Urinary bladder (tissue), 4 donors: ENCODE measurements at places on chromosomes 12 and 14. TPM values are rescaled to one million over a fixed set of nuclear protein-coding genes. Genes with fewer than 3 reads are reported as not detected.

GRCh38 chr12:25524366-25524765 is 28.7 kb downstream of the LMNTD1 start:
- no peak for DNase-seq

DNA sequence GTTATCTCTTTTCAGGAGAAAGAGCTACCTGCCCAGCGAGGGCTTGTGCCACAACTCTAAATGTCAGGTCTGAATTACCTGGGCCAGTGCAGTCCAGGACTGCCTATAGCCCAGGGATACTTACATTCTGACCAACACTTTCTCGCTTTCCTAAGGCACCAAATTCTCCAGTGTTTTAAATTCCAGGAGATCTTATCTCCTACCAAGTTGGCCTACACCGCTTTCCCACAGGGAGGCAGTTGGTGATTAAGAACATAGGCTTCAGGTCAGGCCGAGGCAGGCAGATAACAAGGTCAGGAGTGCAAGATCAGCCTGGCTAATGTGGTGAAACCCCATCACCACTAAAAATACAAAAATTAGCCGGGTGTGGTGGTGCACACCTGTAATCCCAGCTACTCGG is 41.1 kb downstream of the RPS29 start:
- no peak for DNase-seq

GRCh38 chr14:21098076-21098891 is at the start of gene ZNF219:
Gene ZNF219 (minus strand): TSS chr14:21098655. CDS start chr14:21093591, 5,064 bp downstream.
- no peak for DNase-seq

DNA sequence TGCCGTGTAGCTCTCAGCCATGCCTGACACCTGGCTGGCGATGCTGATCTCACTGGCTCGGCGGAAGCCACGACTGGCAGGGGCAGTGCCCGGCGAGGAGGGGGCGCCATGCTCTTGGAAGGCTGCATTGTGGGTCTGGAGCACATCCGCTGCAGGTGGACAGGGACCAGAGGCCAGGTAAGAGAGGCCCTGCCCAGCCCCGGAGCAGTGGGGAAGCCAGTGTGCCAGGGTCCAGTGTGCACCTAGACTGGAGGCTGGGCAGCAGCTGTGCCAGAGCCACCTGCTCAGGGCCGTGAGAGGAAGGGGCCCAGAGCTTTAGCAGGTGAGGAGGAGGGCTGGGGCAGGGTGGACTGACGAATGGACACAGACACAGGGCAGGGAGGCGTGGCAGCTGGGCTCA is 10.1 kb downstream of the ARL6IP4 start:
- DNase-seq, result no peak

DNA sequence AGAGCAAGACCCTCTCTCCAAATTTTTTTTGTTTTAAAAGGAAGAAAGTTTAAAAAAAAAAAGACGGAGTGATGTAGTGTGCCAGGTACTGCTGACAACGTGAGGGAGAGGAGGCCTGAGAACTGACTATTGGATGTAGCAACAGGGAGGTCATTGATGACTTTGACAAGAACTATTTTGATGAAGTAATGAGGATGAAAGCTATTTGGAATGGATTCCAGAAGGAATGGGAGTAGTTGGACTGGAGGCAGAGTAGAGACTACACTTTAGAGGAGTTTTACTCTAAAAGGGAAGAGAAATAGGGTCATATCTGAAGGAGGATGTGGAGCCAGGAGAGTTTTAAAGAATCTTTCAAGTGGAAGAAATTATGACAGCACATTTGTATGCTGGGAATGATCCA is 27.8 kb upstream of the SLC38A2 start:
- no peak for DNase-seq

DNA sequence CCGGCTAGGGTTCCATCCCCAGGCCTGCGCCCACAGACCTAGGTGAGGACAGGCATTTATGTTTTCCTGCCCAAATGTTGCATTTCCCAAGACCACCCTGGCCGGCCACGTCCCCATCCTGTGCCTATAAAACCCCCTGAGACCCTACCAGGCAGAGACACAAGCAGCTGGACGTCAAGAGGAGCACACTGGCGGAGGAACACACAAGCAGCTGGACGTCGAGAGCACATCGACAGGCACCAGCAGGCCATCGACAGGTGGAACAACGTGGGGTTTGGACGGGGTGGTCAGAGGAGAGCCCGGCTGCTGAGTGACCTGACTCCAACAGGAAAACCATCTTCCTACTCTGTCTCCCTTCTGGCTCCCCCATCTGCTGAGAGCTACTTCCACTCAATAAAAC is 19.6 kb upstream of the LDHB start:
- no peak for DNase-seq

GRCh38 chr12:87661786-87662377 is 367.3 kb downstream of the C12orf50 start:
- no peak for DNase-seq

- no peak for DNase-seq
These were observed 55.6 kb downstream of the CLIP1 start for GRCh38 chr12:122366685-122367475.

DNA sequence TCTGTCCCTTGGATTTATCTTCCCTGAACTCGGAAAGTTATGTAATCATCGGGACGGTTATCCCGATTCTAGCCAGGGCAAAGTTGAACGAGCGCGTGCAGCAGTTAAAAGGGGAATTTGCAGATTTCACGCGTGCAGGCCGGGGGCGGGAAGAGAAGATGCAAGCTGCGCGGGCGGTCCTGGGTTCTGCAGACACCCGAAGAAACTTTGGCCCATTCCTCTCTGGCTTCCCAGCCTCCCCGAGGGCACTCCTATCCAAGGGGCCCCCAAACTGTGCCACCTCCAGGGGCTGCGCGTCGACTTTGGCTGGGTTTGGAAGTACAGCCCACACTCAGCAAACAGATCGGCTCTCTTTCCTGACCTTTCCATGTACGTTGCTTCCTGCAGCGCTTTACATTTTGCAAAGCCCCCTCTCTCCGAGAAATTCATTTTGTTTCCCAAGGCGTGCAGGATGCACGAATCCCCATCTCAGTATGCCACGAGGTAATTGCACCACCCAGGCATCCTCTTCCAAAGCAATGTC is 941 bp upstream of the PPP1CC start:
- no peak for DNase-seq

DNA sequence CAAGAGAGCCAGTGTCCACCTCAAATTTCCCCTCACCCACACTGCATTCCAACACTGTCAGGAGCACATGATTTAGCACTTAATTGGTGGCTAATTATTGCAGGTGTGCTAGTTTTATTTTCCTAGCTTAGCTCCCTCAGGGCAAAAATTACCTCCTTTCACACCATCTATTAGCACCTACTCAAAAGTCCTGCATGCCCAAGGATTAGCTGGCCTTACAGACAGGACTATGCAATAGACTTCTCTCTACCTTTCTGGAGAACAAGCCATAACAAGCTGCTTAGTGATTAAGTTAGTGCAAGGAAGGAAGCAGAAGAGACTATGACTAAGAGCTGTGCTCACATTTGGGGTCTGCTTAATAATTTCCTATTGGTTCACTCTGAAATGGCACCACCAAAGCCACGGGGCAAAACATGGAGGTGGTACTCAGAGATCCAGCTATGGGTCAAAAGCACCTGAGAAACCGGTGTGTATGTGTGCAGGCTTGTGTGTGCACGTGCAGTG is 69.5 kb downstream of the STON2 start:
- no peak for DNase-seq

- no peak for DNase-seq
These were observed 30.9 kb downstream of the FERMT2 start for GRCh38 chr14:52919971-52920370.

- DNase-seq, result no peak
These were observed 20.4 kb upstream of the PDZRN4 start for GRCh38 chr12:41167701-41168100.

- DNase-seq, result no peak
These were observed 403.5 kb downstream of the RPL10L start for GRCh38 chr14:46248001-46248630.

GRCh38 chr12:121893961-121894460 is 5.4 kb downstream of the PSMD9 start:
- peak; percentile 32 for DNase-seq

- DNase-seq, result no peak
These were observed 290.6 kb downstream of the FOXN3 start for GRCh38 chr14:89126461-89126860.

DNA sequence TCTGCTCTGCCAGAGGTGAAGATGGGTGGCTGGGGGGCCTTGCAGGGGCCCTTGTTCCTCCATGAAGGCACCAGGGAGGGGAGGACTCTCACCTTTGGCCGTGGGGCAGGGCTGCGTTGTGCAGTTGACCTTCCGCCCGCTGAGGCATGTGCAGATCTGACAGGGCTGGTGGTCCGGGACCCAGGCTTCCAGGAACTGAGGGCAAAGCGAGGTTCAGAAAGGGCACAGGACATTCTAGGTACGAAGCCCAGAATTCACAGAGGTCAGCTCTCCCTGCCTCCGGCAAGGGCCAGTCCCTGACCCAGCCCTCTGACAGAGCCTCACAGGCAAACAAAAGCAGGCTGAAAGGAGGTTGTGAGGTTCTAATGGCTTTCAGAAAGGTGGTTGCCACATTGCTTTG is 40.4 kb upstream of the ANO2 start:
- DNase-seq, result no peak

GRCh38 chr14:76163668-76164363 is 12.1 kb downstream of the GPATCH2L start:
- no peak for DNase-seq

DNA sequence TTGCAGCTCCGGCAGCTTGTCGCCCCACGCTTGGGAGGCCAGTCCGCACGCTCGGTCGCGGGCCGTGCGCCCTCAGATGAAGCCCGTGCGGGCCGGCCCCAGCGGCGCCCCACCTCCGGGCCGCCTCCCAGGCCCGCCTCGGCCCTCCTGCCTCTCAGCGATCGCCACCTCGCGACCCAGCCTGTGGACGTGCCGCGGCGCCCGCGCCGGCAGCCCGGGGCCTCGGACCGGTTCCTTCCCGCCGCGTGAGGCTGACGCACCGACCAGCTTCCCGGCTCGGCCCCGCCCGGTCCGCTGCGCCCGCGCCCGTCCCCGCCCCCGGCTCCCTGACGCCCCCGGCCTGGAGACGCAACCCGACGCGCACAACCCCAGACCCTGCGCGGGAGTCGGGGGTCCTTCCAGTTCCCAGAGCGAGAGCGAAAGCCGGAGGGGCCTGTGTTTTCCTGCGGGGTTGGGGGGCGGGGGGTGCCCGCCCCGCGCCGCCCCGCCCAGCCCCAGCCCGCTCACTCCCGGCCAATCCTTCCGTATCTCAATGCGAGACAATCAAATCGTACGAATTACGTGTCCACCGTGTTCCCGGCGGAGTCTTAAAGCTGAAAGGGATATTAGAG is at the start of gene ERO1A:
Gene ERO1A, minus strand, starts transcription at position 78 of the 611 bp plus-strand sequence. Its CDS starts 77 bp downstream, at position 1.
- peak; percentile 76 for DNase-seq

DNA sequence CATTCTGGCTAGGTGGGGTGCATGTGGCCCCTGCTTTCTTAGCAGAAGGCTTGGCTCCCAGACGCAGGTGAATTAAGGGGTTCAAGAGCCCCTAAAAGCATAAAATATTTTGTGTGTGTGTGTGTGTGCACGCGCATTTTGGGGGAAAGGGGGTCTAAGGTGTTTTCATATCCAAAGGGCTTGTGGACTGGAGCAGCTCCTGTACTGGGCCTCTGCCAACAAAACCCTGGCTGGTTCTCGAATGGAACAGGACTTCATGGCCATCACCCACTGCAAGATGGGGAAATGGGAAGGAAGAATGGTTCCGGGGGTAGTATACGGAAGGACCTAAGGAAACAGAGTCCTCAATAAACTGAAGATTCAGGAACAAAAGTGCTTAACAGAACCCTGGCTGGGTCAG is 3.9 kb upstream of the ATN1 start:
- DNase-seq, result no peak

GRCh38 chr12:68962877-68963855 is 30.2 kb upstream of the CPM start:
- no peak for DNase-seq

DNA sequence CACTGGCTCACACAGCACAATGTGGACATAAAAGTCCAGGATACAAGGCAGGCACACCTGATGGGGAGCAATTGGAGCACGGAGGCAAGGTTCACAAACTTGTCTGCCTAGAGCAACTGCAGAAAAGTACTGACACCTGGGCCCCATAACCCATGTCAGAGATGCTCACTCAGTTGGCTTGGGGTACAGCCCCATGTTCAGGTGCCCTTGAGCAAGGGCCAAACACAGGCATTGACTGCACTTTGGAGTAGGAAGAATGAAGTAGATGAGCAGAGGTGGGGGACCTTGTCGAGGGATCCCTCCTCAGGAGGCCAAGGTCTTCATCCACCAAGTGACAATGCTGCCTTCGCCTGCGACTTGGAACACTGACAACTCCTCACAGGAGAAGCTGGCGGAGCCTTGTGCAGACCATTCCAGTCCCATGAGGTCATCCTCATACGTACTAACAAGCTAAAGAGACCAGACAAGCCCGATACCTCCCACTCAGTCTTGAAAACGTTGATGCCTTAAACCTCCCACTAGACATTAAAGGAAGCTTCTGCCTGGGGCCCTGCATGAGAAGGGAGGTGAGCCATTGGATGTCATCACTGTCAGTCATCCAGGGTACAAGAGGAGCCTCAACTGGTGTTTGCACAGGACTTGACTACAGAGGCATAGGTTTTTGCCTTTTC is 42.5 kb upstream of the C14orf180 start:
- DNase-seq, result no peak

Gene DHRS4
- total RNA-seq, result 25.9 TPM

Gene ANP32D
- total RNA-seq, result not detected

Gene DAO
- total RNA-seq, result not detected

Gene KCNA5
- 2.9 TPM for total RNA-seq

Gene OR4E2
- total RNA-seq, result not detected

Gene TMEM229B
- total RNA-seq, result 3.0 TPM

Gene KRT82
- not detected for total RNA-seq

Gene EFS
- 15.0 TPM for total RNA-seq

Gene GLT8D2
- 101 TPM for total RNA-seq

Gene PTPRR
- total RNA-seq, result 2.7 TPM

Gene RNF212B
- not detected for total RNA-seq

Gene ELK3
- total RNA-seq, result 42.9 TPM

Gene SLC25A47
- total RNA-seq, result not detected

Gene TMTC1
- 24.8 TPM for total RNA-seq

Gene KRT72
- total RNA-seq, result not detected
